ENCODE measurements at places on chromosomes 7 and 10.
A peak's percentile ranks its signal among the peaks of the same experiment; 100 is the strongest.

- ATAC-seq = no peak
Observed at GRCh38 chr10:58209669-58210068, 58.0 kb downstream of the IPMK start.

DNA sequence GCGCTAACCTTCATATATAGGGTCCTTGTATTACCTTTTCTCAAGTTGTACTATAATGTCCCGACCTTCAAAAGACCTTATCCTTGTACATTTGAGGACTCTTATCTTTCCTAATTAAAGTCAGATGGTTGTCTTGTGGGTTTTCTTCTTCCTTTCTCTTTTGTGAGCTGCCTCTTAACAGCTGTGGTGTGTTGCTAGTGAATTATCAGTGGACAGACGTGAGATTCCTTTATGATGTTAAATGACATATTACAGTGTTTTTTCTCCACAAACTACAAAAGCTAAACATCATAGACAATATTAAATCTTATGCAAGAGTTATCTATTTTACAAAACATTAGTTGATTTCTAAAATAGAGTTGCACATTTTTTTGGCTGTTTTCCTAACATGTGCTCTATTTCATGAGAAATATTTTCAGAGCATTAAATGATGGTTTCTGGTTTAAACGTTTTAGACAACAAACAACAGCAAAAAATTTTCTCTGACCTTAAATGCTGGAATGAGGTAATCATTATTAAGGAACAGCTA lies 272.2 kb upstream of the NPVF start:
- no peak for ATAC-seq

DNA sequence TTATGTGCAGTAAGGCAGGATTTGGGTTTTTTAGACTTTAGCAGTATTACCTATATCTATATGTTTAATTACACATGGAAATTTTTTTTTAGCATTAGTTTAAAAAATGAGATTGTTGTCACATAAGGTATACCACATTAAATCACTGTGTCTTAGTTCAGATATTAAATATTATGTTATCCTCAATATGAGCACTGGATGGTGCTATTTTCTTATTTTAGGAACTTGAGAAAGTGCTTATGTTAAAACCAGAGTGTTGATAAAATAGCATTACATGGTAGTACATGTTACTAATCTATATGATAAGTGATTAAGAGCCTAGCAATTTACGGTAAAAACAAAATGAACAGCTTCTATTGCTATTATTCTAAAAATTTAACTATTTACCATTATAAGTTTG lies 28.8 kb downstream of the MIOS start:
- ATAC-seq = peak; percentile 80

DNA sequence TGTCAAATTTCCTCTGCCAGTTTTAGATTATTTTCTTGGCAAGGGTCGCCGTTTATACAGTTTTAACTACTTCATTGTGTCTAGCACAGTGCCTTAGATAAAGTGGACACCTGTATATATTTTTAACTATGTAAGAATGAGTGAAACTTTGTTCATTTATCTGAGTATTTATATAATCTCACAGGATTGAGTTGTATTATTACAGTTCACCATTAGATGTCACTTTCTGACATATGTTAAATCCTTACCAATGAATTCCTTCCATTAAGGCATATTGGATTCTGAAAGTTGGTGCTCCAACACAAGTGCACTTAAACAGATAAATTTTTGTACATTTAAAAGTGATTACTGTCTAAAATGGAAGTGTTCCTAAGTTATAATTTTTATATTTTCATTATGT lies 43.0 kb downstream of the ZMYND11 start:
- peak; percentile 73 for ATAC-seq

DNA sequence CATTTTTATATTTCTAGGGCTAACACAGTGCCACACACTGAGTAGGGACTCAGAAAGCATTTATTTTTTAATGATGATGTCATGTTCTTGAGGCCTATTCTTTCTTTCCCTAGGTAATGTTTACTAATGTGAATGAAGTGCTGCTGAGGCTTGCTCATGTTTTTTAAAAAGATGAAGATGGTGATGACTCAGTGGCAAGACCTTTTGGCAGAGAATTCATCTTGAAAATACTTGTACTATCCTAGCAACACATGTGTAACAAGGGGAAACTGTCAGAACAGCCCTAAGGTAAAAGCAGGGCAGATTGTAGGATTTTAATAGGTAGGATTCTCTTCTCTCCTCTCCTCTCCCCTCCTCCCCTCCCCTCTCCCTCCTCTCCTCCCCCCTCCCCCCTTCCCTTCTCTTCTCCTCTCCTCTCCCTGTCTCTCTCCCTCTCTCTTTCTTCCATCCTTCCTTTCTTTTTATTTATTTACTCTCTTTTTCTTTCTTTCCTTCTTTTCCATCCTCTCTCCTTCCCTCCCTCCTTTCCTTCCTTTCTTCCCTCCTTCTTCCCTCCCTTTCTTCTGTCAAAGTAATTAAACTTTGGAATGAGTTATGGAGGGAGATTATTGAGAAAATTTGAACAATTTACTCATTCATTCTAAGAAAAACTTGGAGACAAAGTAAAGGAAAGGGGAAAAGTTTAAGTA lies 75.3 kb downstream of the ZNF92 start:
- peak; percentile 85 for ATAC-seq

- ATAC-seq = peak; percentile 4
Observed at GRCh38 chr10:72692744-72692993, 726 bp downstream of the MCU start.

DNA sequence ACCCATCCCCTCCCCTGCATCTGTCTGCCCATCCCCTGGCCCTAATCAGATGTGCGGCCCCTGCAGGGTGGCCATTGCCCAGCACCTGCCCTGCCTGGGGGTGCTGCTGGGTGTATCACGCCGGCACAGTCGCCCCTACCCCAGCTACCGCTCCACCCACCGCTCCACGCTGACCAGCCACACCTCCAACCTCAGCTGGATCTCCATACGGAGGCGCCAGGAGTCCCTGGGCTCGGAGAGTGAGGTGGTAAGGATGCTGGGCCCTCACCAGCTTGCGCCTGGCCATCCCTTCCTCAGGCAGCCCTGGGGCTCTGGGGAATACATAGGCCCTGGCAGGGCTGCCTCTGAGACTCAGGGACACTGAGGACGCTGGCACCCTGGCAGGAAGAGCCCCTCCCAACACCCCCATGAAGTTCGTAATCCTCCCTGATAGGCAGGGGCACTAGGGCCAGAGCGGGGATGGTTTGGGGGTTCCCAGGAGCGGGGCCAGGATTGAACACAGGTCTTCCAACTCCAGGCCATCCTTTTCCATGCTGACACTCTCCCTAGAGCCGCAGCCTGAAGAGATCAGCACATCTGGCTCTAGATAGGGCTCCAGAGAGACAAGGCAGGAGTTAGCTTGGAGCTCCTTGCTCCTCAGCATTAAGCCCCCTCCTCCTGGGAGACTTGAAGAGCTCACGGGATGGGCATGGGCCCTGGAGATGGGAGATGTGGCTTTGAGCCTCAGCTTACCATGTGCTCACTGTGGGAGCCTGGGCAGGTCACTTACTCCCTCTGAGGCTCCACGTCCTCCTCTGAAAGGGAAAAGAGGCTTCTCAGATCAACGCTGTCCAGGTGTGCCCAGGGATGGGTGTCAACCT lies 5.9 kb upstream of the LDB3 start:
- no peak for ATAC-seq

GRCh38 chr7:55887821-55888247 lies 578 bp downstream of the ZNF713 start:
- ATAC-seq = no peak

GRCh38 chr10:36556468-36556867 lies 568.9 kb upstream of the ANKRD30A start:
- no peak for ATAC-seq

GRCh38 chr7:32378988-32379387 lies 111.2 kb downstream of the LSM5 start:
- no peak for ATAC-seq

DNA sequence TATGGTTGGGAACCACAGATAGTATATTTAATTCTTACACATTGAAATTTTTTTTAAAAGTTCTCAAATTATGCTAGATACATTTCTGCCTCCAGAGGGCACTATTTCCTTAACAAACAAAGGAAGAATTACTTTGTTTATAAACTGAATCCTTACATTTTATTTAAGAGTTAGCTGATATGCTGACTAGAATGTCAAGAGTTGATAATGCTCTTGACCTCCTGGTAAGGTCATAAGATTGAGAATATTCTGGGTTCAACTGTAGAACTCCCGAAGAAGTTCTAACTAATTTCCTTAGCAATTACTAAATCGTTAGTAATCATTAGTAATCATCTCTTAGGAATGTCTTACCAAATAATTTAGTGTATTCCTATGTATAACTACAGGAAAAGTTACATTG lies 95.3 kb upstream of the CYP26C1 start:
- peak; percentile 39 for ATAC-seq

- ATAC-seq = peak; percentile 100
Observed at GRCh38 chr10:58856508-58857240, 319.8 kb upstream of the PHYHIPL start.

DNA sequence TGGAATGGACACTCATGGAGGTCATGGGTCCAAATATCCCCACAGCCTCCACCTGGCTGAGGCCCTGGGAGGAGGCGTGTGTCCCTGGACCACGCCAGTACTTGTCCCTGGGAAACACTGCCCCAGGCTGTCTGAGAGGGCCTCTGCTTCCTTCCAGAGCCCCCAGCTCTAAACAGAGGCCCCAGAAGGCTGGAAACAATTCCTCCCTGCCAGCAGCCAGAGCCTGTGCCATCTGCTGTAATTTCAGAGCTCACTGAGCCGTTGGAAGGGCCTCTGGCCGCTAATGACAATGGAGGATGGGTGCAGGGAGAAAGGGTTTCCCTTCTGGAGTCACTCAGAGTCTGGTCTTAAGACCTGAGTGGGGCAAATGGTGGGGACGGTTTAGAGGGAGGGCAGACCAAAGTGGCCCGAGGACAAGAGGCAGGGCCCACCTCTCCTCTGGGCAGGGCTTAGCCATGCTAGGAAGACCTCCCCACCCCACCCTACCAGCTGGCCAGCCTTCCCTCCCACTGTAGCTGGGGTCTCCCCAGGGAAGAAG lies 7.1 kb downstream of the CHAT start:
- ATAC-seq = no peak

DNA sequence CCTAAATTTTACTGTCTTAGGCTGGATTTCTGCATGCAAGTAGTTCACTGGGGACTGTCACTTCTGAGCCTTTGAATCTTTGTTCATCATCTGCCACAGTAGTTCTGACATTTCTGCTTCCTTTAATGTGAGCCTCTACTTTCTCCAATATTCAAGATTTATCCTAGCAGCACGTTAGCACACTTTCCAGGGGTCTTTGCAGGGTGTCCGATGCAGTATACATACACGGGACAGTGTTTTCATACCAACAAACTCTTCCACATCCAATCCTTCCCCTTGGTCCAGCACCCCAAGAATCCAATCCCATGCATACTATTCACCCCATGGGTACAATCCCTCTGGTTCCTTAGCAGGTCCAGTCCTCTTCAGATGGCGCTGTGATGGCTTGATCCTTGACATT lies 22.7 kb upstream of the NPTX2 start:
- ATAC-seq = no peak
